ENCODE measurements at places on chromosomes 6 and 20.

DNA sequence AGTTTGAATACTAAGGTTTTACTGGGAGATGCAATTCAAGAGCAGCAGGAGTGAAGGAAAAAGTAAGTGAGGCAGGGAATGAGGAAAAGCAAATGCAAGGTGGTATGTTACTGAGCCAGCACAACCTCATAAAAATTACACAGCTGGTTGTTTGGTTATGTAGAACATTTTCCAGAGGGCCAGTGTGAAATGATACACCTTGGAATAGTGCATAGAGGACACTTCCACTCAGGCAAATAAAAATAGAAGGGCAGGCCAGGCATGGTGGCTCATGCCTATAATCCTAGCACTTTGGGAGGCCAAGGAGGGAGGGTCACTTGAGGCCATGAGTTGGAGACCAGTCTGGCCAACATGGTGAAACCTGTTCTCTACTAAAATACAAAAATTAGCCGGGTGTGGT lies 43.4 kb upstream of the POPDC3 start:
- DNase-seq, result no peak

GRCh38 chr6:44725070-44725469 lies 337.6 kb downstream of the CDC5L start:
- no peak for DNase-seq

DNA sequence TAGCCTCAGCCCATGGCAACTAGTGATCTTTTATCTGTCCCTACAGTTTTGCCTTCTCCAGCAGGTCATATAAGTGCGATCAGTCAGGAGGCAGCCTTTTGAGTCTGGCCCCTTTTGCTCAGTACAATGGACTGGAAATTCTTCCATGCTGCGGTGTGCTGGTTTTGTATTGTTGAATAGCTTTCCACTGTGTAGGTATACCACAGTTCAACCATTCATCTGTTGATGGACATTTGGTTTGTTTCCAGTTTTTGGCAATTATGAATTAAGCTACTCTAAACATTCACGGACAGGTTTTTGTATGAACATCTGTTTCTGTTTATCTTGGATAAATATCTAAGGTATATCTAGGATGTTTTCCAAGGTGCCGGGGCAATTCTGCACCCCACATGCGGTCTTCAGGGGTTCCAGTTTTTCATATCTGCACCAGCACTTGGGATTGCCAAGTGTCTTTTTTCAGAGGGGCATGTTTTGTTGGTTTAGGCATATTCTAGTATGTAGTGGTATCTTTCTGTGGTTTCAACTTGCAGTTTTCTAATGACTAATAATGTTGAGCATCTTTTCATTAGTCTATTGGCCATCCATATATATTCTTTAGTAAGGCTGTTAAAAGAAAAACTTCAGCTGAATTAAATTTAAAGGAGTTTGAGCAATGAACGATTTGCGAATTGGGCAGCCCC lies 141.0 kb downstream of the TFAP2C start:
- no peak for DNase-seq

DNA sequence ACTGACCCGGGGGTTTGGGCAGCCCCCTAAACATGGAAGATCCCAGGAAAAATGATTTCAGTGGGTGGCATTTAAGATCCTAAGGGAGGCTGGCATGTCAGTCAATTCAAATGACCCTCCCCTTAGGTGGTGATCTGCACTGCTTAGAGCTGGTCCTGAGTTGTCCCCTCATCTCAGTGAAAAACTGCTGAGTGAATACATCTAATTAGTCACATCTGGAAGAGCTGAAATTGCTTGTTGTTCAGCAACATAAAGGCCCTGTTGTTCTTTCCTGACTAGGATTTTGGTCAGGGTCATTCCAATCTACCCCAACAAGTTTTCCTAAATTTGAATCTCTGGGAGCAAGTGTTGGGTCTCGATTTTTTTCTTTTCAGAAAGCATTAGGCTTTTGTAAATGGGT lies 126.4 kb downstream of the LCA5 start:
- DNase-seq, result no peak

- DNase-seq, result no peak
Measured at GRCh38 chr6:12328701-12329100, 38.5 kb downstream of the EDN1 start.

DNA sequence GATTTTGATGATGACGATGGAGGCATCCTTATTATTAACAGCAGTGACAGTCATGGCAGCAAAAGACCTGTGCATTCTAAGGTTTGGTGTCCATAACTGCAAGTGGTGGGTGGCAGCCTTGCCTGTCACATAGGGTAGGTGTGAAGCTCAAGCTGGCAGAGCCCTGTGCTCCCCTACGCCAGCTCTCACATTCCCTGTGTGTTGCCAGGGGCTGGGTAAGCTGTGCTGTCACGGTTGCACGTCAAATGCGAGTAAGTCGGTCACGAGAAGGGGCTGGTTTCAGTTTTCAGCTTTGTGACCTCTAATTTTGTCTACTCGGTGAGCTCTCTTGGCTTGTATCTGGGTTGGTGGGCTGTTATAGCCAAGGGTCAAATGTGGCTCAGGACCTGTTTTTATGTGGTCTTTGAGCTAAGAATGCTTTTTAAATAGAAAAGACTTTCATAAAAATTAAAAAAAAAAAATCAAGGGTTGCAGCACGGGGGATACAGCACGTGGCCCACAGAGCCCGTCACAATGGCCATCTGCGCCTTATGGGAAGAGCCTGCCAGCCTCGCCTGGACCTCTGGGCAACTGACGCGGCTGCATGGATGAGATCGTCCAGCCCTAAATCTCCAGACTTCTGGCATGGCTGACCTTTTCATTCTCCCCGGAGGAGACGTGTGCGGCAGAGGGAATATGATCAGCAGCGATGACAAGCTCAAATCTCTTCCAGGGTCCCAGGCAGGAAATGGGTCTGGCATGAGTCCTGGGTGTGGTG lies 148.5 kb downstream of the PHACTR3 start:
- DNase-seq, result no peak

- DNase-seq, result no peak
Measured at GRCh38 chr6:163328411-163328810, 86.1 kb upstream of the QKI start.

DNA sequence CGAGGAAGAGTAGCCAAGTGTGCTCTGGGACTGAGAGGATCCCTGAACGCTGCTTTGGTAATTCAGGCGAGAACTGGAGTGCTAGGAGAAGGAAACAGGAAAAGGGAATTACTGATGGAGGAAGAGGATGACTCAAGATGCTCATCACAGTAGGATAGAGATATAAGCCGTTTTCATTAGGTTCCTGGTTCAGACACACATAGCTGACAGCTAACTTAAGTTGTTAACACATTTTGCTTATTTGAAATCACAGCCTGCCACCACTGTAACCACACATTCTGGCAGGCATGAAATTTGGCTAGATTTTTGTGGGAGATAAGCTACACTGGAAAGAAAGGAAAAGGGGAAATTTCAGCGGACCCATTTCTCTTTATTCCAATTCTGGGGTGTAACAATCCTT lies 138.2 kb upstream of the SLC22A16 start:
- no peak for DNase-seq

DNA sequence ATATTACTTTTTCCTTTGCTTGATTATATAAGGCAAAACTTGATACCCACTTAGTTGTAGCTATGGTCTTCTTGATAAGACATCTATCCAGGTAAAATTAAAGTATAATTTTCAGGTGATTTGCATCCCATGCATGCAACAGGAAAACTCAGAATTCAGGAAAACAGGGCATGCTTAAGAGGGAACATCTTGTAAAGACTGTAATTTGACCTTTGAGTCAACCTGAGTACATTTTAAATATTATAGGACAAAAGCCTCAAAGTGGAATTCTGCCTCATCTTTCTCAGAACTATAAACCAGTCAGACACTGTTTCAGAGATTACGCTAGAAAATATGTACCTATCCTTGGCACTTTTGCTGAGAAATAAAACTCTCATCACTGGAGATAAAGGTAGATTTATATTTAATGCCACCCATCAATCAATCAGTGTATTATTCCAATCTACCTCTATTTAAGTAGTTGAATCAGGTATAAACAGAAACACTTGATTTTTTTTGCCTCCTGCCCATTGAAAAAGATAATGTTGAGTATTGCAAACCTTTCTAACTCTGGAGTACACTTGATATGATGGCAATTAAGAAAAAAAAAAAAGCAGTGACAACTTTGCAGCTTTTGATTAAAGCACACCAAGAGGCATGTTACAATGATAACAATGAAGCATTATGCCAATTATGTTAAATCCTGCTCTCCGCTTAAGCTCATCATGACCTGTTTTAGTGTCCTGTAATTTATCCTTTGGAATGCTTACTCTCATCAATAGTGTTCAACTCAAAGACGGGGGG lies 2.8 kb downstream of the CITED2 start:
- no peak for DNase-seq

- DNase-seq, result no peak
Measured at GRCh38 chr20:59720013-59720412, 115.7 kb downstream of the PHACTR3 start.

- DNase-seq, result no peak
Measured at GRCh38 chr6:21340573-21340972, 253.0 kb upstream of the SOX4 start.

- DNase-seq, result no peak
Measured at GRCh38 chr6:25138233-25138933, 140.8 kb upstream of the CARMIL1 start.

DNA sequence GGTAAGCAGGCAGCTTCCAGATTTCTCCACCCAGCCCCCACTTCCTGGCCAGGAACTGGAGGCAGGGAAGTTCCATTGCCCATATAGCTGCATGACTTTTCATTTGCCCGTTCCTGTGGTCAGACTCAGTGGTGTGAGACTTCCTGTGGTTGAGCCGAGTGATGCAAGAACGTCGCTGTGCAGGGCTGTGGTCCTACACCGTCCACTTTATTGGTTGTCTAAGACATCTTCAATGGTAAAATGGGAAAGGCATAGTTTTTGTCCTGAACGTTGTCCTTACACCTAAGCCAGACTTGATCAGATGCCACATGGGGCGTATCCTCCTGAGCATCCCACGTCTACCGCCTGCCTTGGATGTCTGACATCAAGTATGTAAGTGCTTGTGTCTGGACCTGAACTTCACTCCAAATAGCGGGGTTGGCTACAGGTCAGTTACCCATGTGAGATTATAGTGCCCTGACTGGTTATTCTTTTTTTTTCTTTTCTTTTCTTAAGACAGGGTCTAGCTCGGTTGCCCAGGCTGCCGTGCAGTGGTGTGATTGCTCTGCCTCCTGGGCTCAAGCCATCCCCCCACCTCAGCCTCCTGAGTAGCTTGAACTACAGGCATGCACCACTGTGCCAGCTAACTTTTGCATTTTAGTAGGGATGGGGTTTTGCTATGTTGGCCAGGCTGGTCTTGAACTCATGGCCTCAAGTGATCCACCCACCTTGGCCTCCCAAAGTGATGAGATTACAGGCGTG lies 25.9 kb upstream of the GTSF1L start:
- DNase-seq, result no peak

GRCh38 chr6:131061041-131061750 lies 1.8 kb downstream of the EPB41L2 start:
- DNase-seq, result no peak

- DNase-seq, result no peak
Measured at GRCh38 chr6:2870046-2870636, 28.5 kb upstream of the SERPINB1 start.

GRCh38 chr6:209432-210103 lies 82.7 kb upstream of the DUSP22 start:
- no peak for DNase-seq

- DNase-seq, result no peak
Measured at GRCh38 chr6:129269076-129269475, 386.1 kb downstream of the LAMA2 start.

DNA sequence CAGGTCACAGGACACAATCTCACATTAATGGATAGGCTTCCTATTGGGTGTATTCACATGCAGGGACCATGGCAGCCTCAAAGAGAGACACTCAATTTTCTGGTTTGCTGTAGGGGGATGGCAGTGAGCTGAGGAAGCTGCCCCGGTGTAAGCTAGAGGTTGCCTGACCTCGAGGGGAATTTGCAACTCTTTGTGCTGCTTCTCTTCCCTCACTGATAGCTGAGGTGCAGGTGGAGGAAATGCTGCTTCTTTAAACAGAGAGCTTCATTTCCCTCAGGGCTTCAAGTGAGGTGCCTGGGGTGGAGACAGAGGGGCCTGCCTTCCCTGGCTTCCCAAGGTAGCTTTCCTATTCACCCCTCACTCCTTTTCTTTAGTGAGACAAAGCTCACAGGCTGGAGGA lies 151.9 kb downstream of the CD83 start:
- DNase-seq, result no peak

GRCh38 chr6:12911427-12911826 lies 194.9 kb downstream of the PHACTR1 start:
- peak; percentile 25 for DNase-seq

DNA sequence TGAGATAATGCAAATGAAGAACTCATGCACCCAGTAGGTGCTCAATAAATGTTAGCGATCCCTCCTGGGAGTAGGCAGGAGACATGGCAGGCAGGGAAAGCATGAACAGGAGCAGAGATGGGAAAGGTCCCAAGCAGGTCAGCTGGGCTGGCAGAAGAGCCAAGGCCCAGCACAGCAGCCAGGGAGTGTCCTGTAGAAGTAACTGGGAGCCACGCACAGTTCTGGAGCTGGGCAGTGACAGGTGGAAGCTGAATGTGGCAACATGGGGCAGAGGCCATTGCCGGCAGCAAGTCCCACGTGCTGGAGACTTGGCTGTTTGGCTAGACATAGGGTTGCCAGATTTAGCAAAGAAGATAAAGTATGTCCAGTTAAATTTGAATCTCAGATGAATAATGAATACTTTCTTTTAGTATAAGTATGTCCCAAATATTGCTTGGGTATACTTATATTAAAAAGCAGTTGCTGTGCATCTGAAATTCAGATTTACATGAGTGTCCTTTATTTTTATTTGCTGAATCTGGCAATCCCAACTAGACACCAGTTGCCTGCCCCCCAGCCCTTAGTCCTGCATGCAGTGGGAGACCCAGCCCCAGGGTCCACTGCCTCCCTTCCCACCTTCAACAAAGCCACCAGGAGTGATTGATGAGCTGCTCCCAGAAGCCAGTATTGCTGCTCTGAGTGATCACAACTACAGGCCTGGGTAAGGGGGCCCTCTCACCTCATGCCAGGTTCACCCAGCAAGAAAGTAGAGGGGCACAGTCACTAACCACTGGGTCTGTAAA lies 3.7 kb upstream of the LPIN3 start:
- no peak for DNase-seq

GRCh38 chr6:35489066-35489465 lies 7.8 kb downstream of the TEAD3 start:
- no peak for DNase-seq

DNA sequence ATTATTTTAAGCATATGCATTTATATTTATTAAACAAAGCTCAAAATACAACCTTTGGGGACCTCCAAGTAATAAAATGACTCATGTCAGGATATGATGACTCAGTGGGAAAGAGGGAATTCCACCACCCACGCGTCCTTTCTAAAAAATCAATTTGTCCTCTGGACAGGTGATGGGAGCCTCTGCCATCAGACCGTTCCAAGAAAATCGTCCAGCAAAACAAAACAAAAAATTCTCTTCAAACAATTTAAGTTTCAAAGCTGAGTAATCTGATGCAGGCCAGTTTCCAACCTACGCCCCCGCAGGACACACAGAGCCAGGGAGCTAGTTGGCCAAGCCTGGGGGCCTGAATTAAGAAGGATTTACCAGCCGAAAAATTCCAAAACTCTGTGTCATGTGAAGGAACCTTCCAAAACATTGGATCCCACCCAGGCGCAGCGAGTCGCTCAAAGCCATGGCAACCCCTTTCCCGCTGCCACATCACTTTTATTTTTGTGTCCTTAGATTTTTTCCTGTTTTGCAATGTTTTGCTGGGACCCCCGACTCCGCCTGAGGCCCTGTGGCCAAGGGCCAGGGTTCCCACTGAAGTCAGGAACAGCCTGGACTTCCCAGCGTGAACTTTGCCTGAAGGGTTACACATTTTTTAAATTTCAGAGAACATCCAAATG lies 95.3 kb downstream of the NFATC2 start:
- no peak for DNase-seq
